Stimulated activated CD4-positive, alpha-beta T cell treated with anti-CD3 and anti-CD28 coated beads, Interleukin-1b, Interleukin-23, amount 100 ng/mL, for 1 hour (primary cell): ENCODE measurements at places on chromosomes 1 and 21.

DNA sequence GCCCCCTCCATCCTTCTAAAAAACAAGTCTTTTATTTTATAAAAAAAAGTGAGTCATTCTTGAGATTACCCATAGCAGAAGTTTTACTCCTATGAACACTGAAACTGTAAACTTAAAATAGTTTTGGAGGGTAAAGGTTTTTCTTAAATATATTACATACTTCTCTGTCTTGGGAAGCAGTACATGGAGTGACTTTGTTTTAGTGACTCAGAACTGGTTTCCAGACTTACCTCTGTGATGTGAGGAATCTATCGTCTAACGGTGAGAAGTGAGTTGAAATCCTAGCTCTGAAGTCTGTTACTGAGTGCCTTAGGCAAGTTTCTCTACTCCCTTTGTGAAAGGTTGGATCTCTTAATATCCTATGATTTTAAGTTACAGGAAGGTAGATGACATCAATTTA lies 176.3 kb upstream of the POU3F1 start:
- DNase-seq, result no peak

- DNase-seq, result no peak
Observed at GRCh38 chr1:7369866-7370265, 401.2 kb upstream of the VAMP3 start.

- DNase-seq, result no peak
Observed at GRCh38 chr21:36183144-36183795, 26.6 kb downstream of the DOP1B start.

- DNase-seq, result no peak
Observed at GRCh38 chr1:232657426-232658005, 27.6 kb upstream of the SIPA1L2 start.

DNA sequence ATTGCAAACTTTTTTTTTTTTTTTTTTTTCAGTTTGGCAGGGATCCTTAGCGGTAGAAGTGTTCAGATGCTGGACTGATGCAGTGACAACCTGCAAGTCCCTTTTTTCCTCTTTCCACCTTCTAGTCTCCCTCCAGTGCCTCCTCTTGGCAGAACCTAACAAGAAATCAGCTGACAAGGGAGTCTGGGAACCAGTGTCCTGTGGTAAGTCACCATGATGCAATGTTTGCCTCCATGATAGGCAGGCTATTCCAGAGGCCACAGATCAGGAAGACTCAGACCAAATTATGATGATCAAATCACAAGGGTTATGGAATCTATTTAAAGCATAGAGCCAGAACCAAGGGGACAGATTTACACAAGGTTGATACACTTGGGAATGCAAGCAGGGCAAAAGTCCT lies 3.0 kb upstream of the CD34 start:
- no peak for DNase-seq

GRCh38 chr1:110708974-110709440 lies 34.3 kb upstream of the KCNA3 start:
- no peak for DNase-seq
